NCI-H2107 (cell line): ENCODE measurements at places on chromosomes 4 and X.

DNA sequence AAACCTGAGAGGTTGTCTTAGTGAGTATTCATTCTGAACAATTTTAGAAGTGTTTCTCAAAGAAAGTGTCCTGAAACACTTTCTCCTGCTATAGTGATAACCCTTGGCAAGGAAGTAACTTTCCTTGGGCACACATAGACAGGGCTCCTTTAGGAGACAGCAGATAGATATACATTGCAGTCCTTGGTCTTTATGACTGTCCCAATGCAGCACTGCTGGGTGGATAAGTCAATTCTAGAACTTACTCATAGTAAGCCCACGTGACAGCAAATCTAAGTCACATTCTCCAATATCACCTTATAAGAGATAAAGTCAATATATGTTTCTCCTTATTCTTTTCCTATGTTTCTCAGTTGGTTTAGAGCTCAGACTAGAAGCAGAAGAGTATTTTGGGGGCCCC is 46.7 kb downstream of the GPRASP3 start:
- no peak for DNase-seq

DNA sequence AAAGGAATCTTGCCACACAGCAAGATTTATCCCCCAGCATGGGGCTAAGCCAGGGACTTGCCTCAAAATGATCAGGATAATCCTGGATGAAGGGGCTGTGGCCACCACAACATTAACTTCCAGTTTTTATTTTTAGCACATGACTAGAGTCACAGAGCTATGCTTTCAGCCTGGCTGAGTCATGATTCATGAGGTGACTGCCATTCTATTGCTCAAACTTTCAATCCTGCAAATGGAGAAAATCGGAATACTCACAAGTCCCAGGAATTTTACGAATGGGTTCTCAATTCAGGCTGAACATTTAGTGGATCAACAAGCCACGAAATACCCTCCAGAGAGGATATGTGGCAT is 70.7 kb upstream of the HPGD start:
- no peak for DNase-seq

DNA sequence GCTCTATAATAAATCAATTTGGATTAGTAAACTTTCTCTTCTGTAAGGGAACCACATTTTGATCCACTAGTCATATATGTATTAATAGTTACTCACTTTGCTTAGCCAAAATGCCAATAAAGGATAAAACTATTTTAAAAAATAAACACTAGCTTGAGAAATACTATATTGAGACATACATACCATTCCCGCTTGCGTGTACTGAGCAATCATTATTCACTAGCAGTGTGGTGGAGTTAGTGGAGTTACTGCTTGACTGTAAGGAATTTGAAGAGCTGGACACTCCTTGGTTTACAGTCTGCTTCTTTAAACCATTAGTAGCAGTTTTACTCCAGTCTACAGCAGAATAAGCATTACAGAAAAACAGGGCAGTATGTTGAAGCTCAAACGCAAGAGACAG is 10.8 kb upstream of the PHKA2 start:
- no peak for DNase-seq

DNA sequence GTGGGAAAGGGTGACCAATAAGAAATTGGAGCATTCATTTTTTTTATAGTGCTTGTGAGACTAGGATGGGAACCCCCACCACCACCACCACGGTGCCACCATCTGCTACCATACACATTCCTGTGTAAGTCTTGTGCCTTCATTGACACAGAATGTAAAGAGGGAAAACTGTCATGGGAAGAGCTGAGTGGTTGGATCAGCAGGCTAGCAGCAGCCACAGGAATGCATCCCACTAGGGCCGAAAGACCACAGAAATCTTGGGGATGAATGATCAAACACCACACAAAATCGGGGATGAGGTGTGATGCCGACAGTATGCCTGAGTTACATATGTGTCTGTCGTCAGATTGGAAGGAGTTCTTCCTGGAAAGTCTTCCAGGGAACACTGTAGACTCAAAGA is 69.2 kb downstream of the SRPX start:
- no peak for DNase-seq

DNA sequence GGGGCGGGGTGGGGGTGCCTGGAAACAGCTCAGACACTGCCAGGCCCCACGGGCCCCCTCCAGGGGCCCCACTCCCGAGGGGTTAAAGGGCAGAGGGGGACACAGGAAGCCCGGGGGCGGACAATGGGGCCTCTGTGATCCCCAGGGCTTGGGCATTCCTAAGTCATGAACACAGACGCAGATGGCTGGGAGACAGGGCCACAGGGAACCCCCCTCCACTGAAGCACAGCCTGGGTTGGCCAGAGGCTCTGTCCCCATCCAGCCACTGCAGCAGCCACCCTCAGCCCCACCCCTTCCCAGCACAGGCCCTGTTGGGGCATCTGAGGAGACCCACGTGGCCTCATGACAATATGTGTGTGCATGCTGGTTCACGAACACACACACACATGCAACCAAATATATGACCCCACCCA is 3.9 kb downstream of the L1CAM start:
- DNase-seq = no peak

- DNase-seq = peak; percentile 35
These were observed 110.0 kb downstream of the PSAPL1 start for GRCh38 chr4:7324651-7325121.

GRCh38 chrX:47234583-47234982 is 1.8 kb downstream of the USP11 start:
- DNase-seq = no peak

GRCh38 chrX:118974908-118975671 is 672 bp downstream of the LONRF3 start:
- no peak for DNase-seq

- no peak for DNase-seq
These were observed 2094.5 kb upstream of the AGA start for GRCh38 chr4:179536694-179537093.

DNA sequence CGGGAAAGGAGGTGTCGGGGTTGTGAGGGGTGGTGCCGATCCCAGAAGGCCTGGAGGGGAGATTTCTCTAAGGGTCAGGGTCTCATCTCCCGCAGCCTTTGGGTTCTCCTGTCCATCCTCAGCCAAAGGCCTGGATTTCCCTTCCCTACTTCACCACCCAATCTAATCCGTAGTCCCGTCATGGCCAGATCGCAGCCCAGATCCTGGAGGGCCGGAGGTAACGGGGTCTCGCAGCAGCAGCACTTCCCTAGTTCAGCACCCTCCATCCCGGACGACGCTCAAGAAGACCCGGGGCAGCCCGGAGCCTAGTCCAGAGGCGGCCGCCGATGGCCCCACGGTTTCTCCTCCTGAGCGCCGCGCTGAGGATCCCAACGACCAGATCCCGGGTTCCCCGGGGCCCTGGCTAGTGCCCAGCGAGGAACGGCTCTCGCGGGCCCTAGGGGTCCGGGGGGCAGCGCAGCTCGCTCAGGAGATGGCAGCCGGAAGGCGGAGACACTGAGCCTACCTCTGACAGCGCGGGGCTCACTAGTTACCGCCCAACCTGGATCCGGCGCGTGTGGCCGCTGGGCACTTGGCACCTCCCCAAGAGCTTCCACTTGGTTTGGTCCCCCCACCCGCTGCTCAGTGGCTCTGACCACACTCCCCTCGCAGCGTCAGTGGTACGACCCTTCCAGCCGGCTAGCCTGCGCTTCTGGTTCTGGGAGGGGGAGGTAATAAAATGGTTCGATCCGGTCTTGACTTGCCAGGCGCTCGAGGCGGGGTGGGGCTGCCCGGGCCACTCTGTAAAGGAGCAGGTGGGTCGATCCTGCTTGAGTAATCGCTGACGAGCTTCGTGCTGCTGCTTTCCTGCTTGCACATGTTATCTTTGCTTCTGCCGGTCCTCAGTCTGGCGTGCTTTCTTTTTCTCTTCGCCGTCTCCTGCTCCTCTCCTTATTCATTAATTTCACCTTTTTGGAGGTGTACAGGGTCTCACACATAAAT is 3.6 kb downstream of the MAGIX start:
- peak; percentile 63 for DNase-seq

GRCh38 chr4:99013402-99013843 is 17.9 kb downstream of the METAP1 start:
- no peak for DNase-seq

- DNase-seq = no peak
These were observed 1008.8 kb downstream of the ADGRL3 start for GRCh38 chr4:62208921-62209320.

GRCh38 chr4:126396703-126397102 is 1081.9 kb downstream of the FAT4 start:
- DNase-seq = no peak

DNA sequence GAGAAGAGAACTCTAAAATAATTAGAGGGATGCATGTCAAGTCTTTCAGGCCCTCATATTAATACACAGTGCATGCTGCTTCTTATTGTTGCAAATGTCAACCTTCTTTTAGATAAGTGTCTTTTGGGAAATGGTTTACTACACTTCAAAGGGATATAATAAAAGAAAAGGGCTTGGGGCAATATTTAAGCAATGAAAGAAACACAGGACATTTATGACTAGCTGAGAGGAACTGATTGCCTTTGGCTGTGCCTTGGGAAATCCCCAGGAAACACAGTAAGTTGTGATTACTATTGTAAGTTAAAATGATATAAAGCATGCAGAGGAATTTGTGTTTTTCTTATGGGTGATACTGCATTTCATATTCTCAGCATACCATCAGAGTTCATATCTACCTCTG is 1036.2 kb upstream of the GRID2 start:
- DNase-seq = no peak

GRCh38 chr4:150482581-150482980 is 99.4 kb upstream of the MAB21L2 start:
- no peak for DNase-seq

DNA sequence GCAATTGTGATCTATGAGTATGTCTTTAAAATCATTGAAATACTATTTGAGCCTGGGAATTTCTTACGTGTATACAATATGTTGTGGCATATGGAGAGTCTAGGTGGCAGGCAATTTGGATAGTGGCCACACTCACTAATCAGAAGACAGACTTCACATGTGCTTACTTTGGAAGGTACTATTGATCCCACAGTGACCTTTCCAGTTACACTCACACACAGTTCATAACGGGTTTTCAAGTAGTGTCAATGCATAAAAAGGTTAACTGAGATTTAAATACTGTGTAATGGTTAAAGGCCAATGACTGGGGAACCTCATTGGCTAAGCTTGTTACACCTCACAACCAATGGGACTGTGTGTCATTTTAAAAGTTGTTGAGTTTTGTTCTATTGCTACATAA is 783.2 kb downstream of the RPA4 start:
- no peak for DNase-seq

DNA sequence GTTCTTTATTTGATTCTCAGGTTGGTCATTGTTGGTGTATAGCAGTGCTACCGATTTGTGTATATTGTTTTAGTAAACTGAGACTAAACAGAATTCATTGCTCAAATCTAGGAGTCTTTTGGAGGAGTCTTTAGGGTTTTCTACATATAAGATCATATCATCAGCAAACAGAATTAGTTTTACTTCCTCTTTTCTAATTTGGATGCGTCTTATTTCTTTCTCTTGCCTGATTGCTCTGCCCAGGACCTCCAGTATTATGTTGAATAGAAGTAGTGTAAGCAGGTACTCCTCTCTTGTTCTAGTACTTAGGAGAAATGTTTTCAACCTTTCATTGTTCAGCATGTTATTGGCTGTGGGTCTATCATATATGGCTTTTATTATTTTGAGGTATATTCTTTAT is 92.6 kb downstream of the IQCM start:
- DNase-seq = no peak

DNA sequence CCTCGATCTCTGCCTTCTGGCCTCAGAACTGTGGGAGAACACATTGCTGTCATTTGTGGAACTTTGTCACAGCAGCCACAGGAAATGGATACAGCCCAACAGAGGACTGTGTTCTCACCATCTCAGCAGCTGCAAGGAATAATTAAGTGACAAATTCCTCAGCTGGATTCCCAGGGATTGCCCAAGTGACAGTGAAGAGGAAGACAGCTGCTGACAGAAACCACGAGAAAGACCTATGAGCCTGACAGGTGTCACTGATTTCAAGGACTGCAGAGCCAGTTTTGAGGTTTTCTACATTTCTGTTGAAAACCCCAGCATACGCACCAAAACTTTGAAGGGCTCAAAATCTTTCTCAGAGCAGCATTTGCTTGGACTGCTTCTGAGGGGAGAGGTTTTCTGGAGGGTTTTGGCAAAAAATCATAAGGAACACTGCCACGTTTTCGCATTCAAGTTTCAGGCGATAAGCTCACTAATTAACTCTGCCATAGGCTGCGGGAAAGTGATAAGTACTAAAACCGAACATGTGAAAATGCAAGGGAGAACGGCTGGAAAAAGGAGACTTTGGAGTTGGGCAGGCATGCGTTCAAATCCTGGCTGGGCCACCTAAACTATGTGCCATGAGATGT is 88.8 kb downstream of the DRD5 start:
- DNase-seq = no peak

GRCh38 chr4:128571747-128572146 is 237.8 kb upstream of the JADE1 start:
- DNase-seq = no peak

- DNase-seq = no peak
These were observed 521.4 kb downstream of the RPA4 start for GRCh38 chrX:97405031-97405660.

DNA sequence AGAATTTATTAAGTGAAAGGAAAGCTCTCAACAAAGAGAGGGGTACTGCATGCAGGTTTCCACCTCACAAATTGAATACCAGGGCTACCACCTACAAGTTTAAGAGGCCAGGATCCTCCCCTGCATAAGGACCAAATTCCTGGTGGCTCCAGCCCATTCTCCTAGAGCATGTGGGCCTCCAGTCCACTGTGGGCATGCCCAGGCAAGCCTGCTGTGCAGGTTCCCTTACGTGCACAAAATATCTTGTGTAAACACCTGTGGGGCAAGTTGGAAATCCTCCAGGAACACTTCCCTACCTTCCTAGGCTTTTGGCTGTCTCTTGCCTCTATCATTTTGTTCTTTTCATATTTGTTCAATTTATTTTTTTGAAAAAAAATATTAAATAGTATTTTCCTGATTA is 724.3 kb downstream of the ARAP2 start:
- DNase-seq = no peak

DNA sequence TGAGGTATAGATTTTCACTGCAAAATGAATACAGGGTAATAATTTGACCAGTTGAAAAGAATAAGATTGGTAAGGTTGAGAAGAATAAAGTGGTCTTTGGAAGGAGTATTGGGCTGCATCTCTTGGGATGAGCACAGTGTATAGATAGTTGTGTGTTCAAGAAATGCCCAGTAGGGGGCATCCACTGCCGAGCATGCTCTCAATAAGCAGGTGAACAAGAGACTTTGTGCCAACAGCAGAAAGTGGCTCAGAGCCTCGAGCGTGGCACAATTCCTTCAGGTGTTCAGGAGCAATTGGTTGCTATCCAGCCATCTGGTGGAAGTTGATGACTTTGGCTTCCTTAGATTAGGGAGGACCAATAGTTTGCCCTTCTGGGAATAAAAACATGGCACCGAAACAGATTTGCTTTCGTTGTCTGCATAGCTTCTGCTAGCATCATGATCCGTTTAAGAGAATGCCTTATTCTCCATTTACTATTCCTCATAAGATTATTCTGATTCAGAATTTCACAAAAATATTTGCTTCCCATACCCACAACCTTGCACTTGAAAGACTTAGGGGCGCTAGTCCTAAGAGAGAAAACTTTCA is 258.1 kb upstream of the NEIL3 start:
- no peak for DNase-seq

- no peak for DNase-seq
These were observed 30.5 kb downstream of the PLAC8 start for GRCh38 chr4:83083925-83084475.
